CD8-positive, alpha-beta memory T cell (primary cell): ENCODE measurements at places on chromosomes 3 and 15. TPM values are rescaled to one million over a fixed set of nuclear protein-coding genes. Genes with fewer than 3 reads are reported as not detected.

GRCh38 chr3:149299938-149300801 is 33.3 kb downstream of the TM4SF18 start:
- H3K4me3 ChIP-seq, result no peak overlapping the region
- no peaks in the 10 kb centered on the region for H3K4me1 ChIP-seq
- DNase-seq, result no peak
- H3K36me3 ChIP-seq, result no peaks in the 10 kb centered on the region
- H3K27ac ChIP-seq, result no peak overlapping the region

GRCh38 chr15:42121021-42121420 is 26.7 kb upstream of the PLA2G4D start:
- H3K27me3 ChIP-seq, result no peaks in the 10 kb centered on the region
- H3K27ac ChIP-seq, result no peak overlapping the region
- no peaks in the 10 kb centered on the region for H3K36me3 ChIP-seq
- DNase-seq, result no peak
- H3K4me1 ChIP-seq, result no peaks in the 10 kb centered on the region

- no peaks in the 10 kb centered on the region for H3K27me3 ChIP-seq
- no peaks in the 10 kb centered on the region for H3K36me3 ChIP-seq
- DNase-seq, result no peak
- H3K27ac ChIP-seq, result no peak overlapping the region
Observed at GRCh38 chr3:99506-99905, 97.1 kb upstream of the CHL1 start.

DNA sequence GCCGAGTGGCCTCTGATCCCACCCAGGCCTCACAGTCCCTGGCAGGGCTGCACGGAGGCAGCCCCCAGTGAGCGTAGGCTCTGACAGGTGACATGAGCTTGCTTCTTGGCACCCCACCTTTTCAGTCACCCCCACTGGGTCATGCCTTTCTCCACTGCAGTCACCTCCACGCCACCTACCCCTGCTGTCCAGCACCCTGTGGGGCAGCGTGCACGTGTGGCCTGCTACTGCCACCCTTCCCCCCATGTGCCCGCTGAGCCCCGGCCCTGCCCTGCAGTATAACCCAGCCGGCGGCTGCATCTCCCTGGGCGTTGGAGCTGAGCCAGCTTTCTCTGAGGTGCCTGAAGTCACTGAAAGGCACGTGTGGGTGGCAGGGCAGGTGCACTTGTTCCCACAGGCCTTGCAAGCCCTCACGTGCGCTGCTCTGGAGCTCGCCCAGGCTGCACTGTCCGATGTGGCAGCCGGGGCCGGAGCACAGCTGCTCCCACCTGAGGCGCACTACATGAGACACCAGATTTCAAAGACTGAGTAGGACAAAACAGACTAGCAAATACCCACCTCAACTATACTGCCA is 65.6 kb downstream of the NIPA2 start:
- no peaks in the 10 kb centered on the region for H3K27me3 ChIP-seq
- no peak for DNase-seq
- H3K36me3 ChIP-seq, result no peaks in the 10 kb centered on the region
- H3K4me1 ChIP-seq, result no peaks in the 10 kb centered on the region
- H3K27ac ChIP-seq, result no peak overlapping the region

- no peak for DNase-seq
- no peaks in the 10 kb centered on the region for H3K4me1 ChIP-seq
- no peaks in the 10 kb centered on the region for H3K27me3 ChIP-seq
- no peak overlapping the region for H3K27ac ChIP-seq
- no peak overlapping the region for H3K4me3 ChIP-seq
- H3K36me3 ChIP-seq, result no peaks in the 10 kb centered on the region
Observed at GRCh38 chr15:24877174-24877573, 77.6 kb upstream of the SNRPN start.

- H3K27ac ChIP-seq, result no peak overlapping the region
- no peak overlapping the region for H3K4me3 ChIP-seq
- no peaks in the 10 kb centered on the region for H3K27me3 ChIP-seq
- no peaks in the 10 kb centered on the region for H3K4me1 ChIP-seq
- DNase-seq, result no peak
Observed at GRCh38 chr3:132009241-132009640, 25.6 kb downstream of the CPNE4 start.

DNA sequence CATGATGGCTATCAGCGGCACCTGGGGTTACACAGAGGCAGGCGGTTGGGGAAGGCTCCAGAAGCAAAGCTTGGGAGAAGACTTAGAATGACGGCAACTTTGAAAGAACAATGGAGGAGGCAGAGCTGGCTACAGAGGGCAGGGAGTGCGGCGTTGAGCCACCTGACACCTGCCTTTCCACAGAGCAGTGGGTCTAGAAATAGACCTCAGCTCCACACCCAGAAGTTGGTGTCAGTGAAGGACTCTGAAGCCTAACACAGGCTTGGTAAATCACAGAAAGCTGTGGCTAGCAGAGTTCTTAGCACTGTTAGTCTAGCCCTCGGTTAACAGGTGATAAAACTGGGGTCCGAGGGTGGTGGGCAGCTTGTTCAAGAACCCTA is 23.1 kb upstream of the EHD4 start:
- H3K27ac ChIP-seq, result no peak overlapping the region
- H3K4me1 ChIP-seq, result no peaks in the 10 kb centered on the region
- no peaks in the 10 kb centered on the region for H3K36me3 ChIP-seq
- DNase-seq, result no peak
- H3K4me3 ChIP-seq, result no peak overlapping the region

DNA sequence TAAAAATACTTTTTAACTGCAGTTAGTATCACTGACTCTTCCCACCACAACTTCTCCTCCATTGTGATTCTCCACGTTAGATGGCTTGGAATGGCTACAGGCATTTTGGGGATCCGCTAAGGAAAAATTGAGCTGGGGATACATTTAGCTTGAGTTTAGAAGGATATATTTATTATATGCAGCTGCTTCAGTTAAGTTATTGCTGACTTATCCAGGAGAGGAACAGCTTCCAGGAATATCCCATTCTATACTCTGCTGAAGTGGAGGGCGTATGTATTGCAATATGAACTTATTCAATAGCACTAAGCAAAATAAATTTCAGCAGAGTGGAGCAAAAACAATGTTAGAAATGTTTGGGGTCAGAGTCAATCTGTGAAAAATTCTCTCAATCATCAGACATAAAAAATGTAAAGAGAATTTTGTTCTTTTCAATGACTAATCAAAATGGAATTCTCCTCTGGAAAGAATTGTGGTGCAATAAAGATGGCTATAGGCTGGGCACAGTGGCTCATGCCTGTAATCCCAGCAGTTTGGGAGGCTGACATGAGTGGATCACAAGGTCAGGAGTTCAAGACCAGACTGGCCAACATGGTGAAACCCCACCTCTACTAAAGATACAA is 84.7 kb downstream of the NCEH1 start:
- H3K4me1 ChIP-seq, result no peaks in the 10 kb centered on the region
- no peak overlapping the region for H3K27ac ChIP-seq
- no peak for DNase-seq
- no peak overlapping the region for H3K4me3 ChIP-seq
- no peaks in the 10 kb centered on the region for H3K36me3 ChIP-seq
- no peaks in the 10 kb centered on the region for H3K27me3 ChIP-seq

GRCh38 chr3:136396916-136397315 is 146.8 kb downstream of the PCCB start:
- no peak for DNase-seq
- H3K27ac ChIP-seq, result no peak overlapping the region
- no peaks in the 10 kb centered on the region for H3K4me1 ChIP-seq
- H3K27me3 ChIP-seq, result no peaks in the 10 kb centered on the region
- H3K4me3 ChIP-seq, result no peak overlapping the region

GRCh38 chr3:30516238-30516637 is 90.2 kb upstream of the TGFBR2 start:
- H3K4me1 ChIP-seq, result no peaks in the 10 kb centered on the region
- no peaks in the 10 kb centered on the region for H3K36me3 ChIP-seq
- no peaks in the 10 kb centered on the region for H3K27me3 ChIP-seq
- DNase-seq, result no peak
- H3K4me3 ChIP-seq, result no peak overlapping the region
- no peak overlapping the region for H3K27ac ChIP-seq

DNA sequence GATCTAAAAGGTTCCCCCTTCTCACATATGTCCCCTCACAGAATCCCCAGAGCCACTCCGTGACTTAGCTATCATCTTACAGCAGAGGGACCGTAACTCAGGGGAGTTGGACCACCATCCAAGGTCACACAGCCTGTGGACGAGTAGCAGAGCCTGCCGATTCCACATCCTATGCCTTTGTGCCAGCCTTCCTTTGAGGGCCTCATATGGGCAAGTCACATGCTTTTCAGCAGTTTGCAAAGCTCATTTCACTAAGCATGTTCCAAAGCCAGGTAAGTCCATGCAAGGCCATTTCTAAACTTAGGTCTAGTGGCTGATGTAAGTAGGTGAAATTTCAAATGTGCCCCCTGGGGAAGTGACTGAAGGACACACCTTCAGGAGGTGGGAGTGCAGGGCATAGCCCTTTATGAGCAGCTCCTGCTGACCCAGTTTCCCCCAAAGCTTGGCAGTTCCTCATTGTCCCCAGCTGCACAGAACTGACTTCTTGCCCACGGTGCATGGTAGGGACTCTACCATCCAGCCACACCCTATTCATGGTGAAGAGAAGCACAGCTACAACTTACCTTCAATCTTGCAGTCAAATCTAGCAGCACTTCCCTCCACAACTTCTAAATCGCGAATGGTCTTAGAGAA is 33.3 kb upstream of the HACD2 start:
- no peaks in the 10 kb centered on the region for H3K36me3 ChIP-seq
- no peak overlapping the region for H3K4me3 ChIP-seq
- no peaks in the 10 kb centered on the region for H3K4me1 ChIP-seq
- H3K27me3 ChIP-seq, result no peaks in the 10 kb centered on the region
- no peak overlapping the region for H3K27ac ChIP-seq
- no peak for DNase-seq

GRCh38 chr3:50126287-50127211 is 28.6 kb upstream of the SEMA3F start:
- H3K36me3 ChIP-seq, result no peaks in the 10 kb centered on the region
- H3K4me1 ChIP-seq, result no peaks in the 10 kb centered on the region
- no peak overlapping the region for H3K4me3 ChIP-seq
- no peak for DNase-seq

- H3K36me3 ChIP-seq, result peaks cover 23% of the 10 kb centered on the region
- no peak for DNase-seq
- no peaks in the 10 kb centered on the region for H3K27me3 ChIP-seq
- H3K27ac ChIP-seq, result no peak overlapping the region
Observed at GRCh38 chr3:195282961-195283360, 12.0 kb upstream of the XXYLT1 start.

DNA sequence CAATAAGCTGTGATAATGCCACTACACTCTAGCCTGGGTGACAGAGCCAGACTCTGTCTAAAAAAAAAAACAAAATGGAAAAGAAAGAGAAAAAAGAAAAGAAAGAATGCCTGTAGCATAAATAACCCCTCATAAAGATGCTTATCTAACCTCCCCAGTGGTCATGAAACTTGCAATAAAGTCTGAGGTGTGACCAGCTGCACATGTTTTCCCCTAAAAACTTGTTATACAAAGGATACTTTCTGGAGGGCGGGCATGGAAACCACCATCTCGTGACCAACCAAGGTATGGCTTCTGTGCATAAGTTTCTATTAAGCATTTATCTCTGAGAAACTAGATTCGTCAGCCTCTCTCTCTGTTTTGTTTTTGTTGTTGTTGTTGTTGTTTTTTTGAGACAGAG is 21.8 kb downstream of the CCDC32 start:
- DNase-seq, result no peak
- H3K27ac ChIP-seq, result no peak overlapping the region
- H3K4me3 ChIP-seq, result no peak overlapping the region
- no peaks in the 10 kb centered on the region for H3K36me3 ChIP-seq

- no peaks in the 10 kb centered on the region for H3K4me1 ChIP-seq
- peaks cover 90% of the 10 kb centered on the region for H3K36me3 ChIP-seq
- H3K27ac ChIP-seq, result no peak overlapping the region
- H3K4me3 ChIP-seq, result no peak overlapping the region
Observed at GRCh38 chr3:129268396-129268795, 10.3 kb upstream of the HMCES start.

DNA sequence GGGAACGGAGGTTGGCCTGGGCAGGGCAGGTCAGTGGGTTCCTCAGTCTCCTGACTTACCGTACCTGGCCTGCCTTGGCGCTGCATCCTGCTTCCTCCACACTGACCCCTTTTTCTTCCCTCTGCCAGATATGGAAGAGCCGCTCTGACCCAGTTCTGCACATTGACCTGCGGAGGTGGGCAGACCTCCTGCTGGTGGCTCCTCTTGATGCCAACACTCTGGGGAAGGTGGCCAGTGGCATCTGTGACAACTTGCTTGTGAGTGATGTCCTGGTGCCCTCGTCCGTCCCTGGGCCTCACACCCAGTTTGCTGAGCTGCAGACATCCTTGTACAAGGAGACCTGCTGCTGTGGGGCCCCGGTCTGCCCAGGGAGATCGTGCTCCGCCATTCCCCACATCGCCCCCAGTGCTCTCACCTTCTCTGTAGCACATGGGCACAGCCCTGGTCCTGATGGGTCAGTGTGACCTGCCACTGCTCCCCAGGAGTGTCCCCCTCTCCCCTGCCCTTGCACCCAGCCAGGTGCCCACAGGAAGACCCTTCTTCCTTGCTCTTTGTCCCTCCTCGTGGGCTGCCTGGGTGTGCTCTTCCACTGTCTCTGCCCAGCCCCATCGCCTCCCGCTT is 21.0 kb downstream of the PPCDC start:
- peak overlapping the region; percentile 43 for H3K27ac ChIP-seq
- no peak for DNase-seq
- no peak overlapping the region for H3K4me3 ChIP-seq
- no peaks in the 10 kb centered on the region for H3K27me3 ChIP-seq
- H3K4me1 ChIP-seq, result peaks cover 21% of the 10 kb centered on the region

- no peaks in the 10 kb centered on the region for H3K36me3 ChIP-seq
- no peaks in the 10 kb centered on the region for H3K27me3 ChIP-seq
- H3K4me1 ChIP-seq, result no peaks in the 10 kb centered on the region
- no peak overlapping the region for H3K4me3 ChIP-seq
Observed at GRCh38 chr15:81795899-81796298, 249.9 kb downstream of the MEX3B start.

GRCh38 chr3:186021673-186022362 is 84.0 kb upstream of the TRA2B start:
- H3K27me3 ChIP-seq, result no peaks in the 10 kb centered on the region
- no peak for DNase-seq
- H3K4me3 ChIP-seq, result no peak overlapping the region
- no peaks in the 10 kb centered on the region for H3K36me3 ChIP-seq

UBAP1L gene
- 0.45 TPM for polyA plus RNA-seq

ZNF639 gene
- 63.7 TPM for polyA plus RNA-seq

PARP16 gene
- 30.9 TPM for polyA plus RNA-seq

SUCLG2 gene
- 57.0 TPM for polyA plus RNA-seq

AMOTL2 gene
- 0.10 TPM for polyA plus RNA-seq

CLCN2 gene
- polyA plus RNA-seq, result 0.54 TPM
